ENCODE measurements at places on chromosomes 6 and 20.

DNA sequence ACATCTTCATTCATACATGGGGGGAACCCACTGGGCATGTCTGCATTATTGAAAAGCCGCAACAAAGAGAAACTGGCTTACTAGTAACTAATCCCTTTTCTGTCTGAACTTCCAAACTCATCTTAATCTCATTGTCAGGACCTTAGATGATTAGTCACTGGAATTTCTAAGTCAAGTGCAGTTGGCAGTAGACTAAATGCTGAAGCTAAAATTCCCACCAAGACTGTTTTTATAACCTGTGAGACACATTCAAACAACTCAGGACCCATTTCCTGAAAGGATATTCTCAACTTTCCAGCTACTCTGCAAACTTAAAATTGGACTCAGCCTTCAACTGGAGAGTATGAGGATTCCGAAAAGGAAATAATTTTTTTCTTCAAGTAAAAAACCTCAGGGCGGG lies 94.8 kb upstream of the SCAF8 start:
- no peak for DNase-seq

DNA sequence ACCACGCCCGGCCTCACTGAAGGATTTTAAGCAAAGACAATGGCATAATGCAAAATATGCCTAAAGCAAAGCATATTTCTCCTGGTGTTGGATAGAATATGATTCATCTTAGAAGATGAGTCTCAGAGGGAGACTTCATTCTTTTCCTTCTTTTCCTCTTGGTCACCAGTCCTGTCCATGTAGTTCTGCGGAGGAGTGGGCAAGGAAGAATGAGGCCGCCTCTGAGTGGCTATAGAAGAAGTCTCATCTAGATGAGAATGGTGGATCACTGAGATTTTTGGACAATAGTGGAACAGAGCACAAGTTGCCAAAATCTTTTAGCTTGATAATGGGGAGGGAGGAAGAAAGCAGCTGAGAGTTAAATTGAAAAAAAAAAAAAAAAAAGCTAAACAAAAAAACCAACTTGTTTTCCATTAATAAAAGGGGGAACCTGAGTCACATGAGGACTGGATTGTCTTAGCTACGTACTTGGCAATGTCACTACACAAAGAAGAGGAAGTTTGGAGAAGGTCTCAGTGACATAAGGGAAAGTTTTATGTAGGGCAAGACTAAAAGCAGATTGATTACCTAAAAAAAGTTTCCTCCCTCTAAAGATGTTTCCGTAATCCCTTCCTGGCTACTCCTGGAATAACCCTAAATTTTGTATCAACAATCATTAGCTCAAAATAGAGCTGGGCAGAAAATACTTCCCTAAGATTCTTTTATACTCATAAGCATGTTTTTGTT lies 6.0 kb downstream of the CD83 start:
- DNase-seq: no peak

DNA sequence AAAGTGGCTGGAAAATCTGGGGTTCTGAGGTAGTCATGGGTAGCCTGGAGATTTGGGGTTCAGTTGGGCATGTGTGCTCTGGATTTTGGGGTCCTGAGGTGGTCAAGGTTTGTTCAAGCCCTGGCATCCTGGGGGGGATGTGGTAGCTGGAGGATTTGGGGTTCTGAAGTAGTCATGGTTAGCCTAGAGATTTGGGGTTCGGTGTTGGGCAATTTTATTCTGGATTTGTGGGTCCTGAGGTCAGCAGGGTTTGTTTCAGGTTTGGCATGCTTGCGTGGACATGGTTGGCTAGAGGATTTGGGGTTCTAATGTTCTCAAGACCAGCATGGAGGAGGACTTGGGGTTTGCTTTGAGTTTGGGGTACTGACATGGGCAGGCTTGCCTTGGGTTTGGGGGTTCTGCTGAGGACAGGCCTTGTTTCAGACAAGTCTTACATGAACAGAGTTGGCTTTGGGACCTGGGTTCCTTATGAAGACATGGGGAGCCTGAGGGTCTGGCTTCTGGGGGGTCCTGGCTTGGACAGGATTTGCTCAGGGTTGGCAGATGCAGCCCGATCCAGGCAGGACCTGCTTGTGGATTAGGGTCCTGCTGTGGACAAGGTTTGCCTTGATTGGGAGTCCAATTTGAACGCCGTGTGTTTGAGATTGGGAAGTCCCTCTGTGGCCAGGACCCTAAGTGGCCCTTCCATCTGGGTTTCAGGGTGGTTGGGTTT lies 906 bp downstream of the ANKRD60 start:
- no peak for DNase-seq

GRCh38 chr6:133499662-133500061 lies 258.5 kb downstream of the EYA4 start:
- DNase-seq: no peak

- DNase-seq: no peak
Observed at GRCh38 chr6:100512203-100512862, 47.6 kb upstream of the SIM1 start.

DNA sequence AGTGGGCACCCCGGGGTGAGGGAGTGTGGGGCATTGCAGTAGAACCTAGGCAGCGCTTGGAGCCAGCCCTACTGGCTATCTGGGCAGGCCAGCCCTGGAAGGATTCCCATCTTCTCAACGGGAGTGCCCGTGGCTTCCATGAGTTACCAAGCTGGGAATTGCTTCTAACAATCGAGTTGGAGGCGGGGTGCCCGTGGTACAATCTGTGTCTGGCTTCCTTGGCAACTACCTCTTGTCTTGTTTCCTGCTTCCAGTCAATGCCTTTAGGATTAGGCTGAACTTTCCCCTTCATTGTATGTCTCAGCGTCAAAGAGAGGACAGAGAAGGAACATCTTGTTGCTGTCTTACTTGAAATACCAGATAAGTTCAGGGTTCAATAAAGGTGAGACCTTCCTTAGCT lies 33.3 kb downstream of the PPP1R14C start:
- DNase-seq: no peak

DNA sequence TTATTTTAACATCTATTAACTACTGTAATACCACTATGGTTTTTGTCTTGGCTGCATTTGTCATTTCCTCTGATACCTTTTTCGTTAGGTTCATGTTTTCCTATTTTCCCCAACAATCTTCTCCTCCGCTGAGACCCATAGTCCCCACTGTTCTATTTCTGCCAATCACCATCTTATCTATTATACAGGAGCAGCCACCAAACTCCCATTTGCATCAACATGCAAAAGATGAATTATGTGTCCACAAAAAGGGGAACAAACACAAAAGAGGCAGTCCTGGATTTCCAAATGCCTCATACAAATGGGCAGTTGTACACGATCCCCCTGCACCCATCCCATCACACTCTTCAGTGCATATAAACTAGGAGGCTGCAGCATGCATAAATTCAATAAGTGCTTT lies 121.7 kb upstream of the MYLIP start:
- DNase-seq: no peak

- no peak for DNase-seq
Observed at GRCh38 chr6:130625825-130626527, 201.2 kb upstream of the SMLR1 start.

All from activated CD8-positive, alpha-beta memory T cell treated with anti-CD3 and anti-CD28 coated beads, Interleukin-2, amount 50 U/mL, for 48 hours (primary cell).